Suppressor macrophage (primary cell): ENCODE measurements at places on chromosomes 5 and 9.

DNA sequence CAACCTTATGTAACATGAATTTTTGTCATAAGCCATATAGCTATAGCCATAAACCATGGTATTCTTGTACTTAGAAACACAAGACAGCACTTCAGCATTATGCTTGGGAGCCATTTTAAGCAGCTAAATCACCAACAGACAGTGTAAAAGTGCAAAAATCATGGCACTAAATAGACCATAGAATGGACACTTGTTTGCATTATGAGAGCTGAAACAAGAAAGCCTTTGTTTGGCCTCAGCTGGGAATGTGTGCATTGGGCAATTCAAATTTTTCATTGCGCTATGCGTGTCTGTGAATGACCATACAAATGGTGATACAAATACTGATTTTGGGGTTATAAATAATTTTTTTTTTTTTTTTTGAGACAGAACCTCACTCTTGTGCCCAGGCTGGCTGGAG, 23.7 kb downstream of the KDM4C start:
- DNase-seq: no peak

- DNase-seq: no peak
These were observed 296.3 kb downstream of the KCNN2 start for GRCh38 chr5:114658194-114658593.

GRCh38 chr9:99103901-99104458, 933 bp upstream of the TGFBR1 start:
- peak; percentile 51 for DNase-seq

- DNase-seq: peak; percentile 84
These were observed 4.1 kb downstream of the LRSAM1 start for GRCh38 chr9:127455324-127455992.
